ENCODE measurements at places on chromosomes 3 and 15.

- DNase-seq, result no peak
Measured at GRCh38 chr3:105832644-105833043, 36.2 kb downstream of the CBLB start.

DNA sequence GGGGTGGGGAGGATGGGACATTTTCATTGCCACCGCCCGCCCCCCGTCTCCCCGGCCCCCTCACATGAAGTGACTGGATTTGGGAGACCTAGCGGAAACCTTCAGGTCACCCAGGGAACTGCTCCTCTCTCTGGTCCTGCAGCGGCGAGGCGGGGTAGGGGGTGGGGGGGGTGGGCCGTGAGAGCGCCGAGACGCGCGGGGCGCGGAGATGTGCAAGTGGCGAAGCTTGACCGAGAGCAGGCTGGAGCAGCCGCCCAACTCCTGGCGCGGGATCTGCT is 712 bp upstream of the MME start:
- DNase-seq, result no peak

DNA sequence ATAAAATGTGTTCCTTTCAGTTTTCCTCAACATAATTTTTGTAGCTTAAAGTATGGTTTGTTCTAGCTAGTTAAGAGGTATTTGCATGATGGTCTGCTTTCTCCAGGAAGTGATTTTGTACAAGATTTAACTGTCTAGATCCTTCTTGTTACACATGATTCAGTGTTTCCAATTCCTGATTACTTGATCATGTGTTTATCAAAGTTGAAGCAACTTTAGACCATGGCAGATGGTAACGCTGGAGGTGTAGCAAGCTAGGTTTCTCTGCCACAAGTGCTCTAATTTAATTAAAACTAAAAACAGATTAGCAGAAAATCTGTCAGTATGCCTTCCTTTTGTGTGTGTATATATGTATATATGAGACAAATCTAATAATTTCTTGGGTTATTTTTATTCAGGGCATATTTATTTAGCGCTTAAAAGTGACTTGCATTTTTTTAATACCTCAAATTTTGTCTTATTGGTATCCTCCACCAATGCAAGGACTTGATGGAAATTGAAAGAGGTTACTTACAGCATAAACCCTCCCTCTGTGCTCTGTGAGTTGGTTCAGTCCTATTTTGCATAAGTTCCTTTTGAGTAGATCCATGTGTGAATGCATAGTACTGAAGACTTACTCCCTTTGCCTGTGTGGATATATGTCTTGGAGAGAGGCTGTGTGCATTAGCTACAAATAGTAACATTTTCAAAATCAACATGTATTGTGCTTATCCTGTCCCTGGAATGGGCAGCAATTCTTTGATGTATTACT is 157.3 kb upstream of the CGNL1 start:
- peak; percentile 99 for DNase-seq

DNA sequence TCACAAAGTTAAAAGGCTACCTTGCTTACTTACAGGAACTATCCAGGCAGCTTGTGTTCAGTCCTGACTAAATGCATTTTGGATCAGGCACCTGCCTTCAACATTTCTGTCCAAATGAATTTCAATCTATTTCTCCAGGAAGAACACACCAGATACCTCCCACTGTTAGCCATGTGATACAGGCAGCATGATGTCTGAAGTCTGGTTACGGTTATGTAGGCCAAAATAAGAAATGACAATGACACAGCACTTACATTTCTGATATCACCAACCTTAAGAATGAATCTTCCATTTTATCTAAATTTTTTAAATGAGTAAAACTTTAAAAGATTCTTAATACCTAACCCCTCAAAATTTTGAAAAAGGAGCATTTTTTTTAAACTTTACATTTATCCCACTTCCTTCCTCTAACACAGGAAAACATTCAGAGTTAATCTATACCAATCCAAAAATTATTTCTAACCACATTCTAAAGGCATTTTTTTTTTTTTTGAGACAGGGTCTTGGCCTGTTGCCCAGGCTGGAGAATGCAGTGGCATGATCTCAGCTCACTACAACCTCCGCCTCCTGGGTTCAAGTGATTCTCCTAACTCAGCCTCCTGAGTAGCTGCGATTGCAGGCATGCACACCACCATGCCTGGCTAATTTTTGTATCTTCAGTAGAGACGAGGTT is at the start of gene MAP4:
MAP4 (minus strand) TSS at position 116 of the 673 bp plus-strand sequence. CDS start 17,556 bp downstream, outside the sequence.
- DNase-seq, result no peak

GRCh38 chr3:39347586-39347876 is 18.0 kb downstream of the CCR8 start:
- no peak for DNase-seq

- DNase-seq, result no peak
Measured at GRCh38 chr3:17459470-17459993, 282.9 kb downstream of the TBC1D5 start.

DNA sequence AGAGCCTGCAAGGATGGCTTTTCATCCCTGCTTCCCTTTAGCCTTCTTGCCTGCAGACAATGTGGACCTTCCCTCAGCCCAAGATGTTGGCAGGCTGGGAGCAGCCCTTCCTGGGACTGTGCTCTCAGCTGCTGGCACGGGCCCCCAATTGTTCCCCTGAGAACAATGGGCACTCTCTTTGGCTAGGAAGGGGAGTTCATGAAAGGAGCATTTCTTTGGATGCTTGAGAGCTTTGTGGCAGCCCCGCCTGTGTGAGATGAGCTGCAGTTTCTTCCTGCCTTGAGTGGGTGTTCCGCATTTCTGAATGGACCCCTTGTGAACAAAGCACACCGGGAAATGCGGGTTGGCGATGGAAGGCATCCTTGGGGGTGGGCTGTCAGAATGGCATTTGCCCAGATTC is 35.0 kb upstream of the BSN start:
- DNase-seq, result no peak

DNA sequence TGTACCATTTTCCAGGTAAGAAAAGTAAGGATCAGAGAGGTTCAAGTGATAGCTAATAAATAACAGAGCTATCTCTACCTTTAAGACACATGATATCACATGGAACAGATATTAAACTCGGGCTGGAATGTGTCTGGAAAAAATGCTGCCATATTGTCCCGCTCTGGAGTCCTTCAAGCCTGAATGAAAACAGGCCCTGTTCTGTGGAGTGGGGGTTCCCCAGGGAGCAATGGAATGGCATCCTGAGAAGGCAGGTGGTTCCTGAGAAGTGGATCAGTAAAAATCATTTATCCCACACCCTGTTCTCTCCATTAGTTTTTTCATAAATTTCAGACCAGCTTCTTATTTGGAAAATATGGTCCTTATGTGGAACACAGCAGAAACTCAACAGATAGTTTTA is 57.3 kb upstream of the PRTG start:
- DNase-seq, result no peak

DNA sequence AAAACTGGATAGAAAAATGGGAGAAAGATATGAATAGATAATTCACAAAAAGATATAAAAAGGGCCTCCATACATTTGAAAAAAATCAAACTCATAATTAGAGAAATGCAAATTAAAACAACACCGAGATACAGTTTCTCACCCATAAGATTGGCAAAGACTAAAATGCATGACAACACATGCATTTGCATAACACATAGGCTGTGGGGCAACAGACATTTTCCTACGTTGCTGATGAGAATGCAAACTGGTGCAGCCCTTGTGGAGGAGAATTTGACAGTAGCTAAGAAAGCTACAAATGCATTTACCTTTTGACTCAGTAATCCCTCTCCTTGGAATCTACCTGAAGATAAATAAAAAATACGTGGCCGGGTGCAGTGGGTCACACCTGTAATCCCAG is 11.4 kb upstream of the CAND2 start:
- DNase-seq, result no peak

DNA sequence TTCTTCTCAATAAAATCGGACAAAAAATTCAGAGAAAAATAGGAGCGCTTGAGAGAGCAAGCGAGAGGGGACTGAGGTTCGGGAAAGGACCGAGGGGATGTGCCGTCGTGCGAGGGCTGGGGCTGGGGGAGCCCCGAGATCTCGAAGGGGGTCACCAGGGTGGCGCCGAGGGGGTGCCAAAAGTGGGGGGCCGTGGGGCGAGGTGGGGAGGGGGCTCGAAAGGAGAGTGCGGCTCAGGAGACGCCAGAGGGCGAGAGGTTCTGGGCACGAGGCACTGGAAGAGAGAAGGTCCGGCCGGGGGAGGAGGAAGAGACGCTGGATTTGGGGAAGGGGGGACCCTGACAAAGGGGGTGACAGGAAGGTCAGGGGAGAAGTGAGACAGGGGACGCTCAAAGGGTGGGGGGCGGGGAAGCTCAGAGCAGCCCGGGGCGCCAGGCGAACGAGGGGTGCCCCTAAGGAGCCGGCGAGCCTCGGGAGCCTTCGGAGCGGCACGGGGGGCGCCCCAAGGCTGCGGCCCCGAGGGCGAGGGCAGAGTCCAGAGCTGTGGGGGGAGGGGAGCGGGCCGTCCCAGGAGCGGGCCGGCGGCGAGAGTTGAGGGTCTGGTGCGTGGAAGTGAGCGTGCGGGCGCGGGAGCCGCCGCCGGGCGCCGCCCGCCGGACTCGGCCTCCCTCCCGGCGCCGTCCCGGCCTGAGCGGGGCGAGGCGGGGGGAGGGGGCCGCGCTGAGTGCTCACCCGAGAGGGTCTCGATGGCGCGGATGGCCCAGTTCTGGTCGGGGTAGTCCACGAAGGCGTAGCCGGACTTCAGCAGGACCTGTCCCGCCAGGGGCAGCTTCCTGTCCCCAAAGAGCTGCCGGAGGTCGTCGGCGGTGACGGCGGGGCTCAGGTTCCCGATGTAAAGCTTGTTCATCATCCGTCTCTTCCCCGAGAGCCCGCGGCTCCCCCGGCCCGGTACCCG is 514 bp downstream of the IGF2BP2 start:
- no peak for DNase-seq

- DNase-seq, result no peak
Measured at GRCh38 chr15:85044251-85044853, 62.7 kb downstream of the PDE8A start.

- DNase-seq, result no peak
Measured at GRCh38 chr15:50977162-50977561, 68.7 kb downstream of the AP4E1 start.

All from NCI-H524 treated with DMSO at 0.1 percent for 48 hours (cell line).